Endothelial cell of umbilical vein (primary cell): ENCODE measurements at places on chromosomes 13 and 19. TPM values are rescaled to one million over a fixed set of nuclear protein-coding genes. Genes with fewer than 3 reads are reported as not detected.

The MYO16 gene
- 0.02 and 0.03 TPM in 2 replicates for polyA plus RNA-seq

The FCHO1 gene
- polyA plus RNA-seq = 0.66 and 0.80 TPM in 2 replicates

The CDX2 gene
- polyA plus RNA-seq = not detected in 2 replicates

The CPAMD8 gene
- 3.9 and 5.3 TPM in 2 replicates for polyA plus RNA-seq

The CCNA1 gene
- 2.2 and 2.8 TPM in 2 replicates for polyA plus RNA-seq

The ZNF611 gene
- polyA plus RNA-seq = 2.5 and 3.1 TPM in 2 replicates

The ZNF681 gene
- 0.07 and 0.08 TPM in 2 replicates for polyA plus RNA-seq

The ZNF492 gene
- polyA plus RNA-seq = not detected in 2 replicates

The DZIP1 gene
- polyA plus RNA-seq = 8.6 and 9.0 TPM in 2 replicates

The CYP2A6 gene
- not detected in 2 replicates for polyA plus RNA-seq

The CACNA1A gene
- 0.17 and 0.24 TPM in 2 replicates for polyA plus RNA-seq

The CYP2S1 gene
- polyA plus RNA-seq = 0.98 and 1.0 TPM in 2 replicates

The IZUMO1 gene
- 0.18 and 0.35 TPM in 2 replicates for polyA plus RNA-seq

The ANKRD24 gene
- 0.07 and 0.08 TPM in 2 replicates for polyA plus RNA-seq

The SLC25A41 gene
- polyA plus RNA-seq = 0.06 and 0.21 TPM in 2 replicates

The LGI4 gene
- not detected in 2 replicates for polyA plus RNA-seq

The SBSN gene
- polyA plus RNA-seq = not detected in 2 replicates

The SLC1A6 gene
- not detected in 2 replicates for polyA plus RNA-seq

The PEAK3 gene
- 0.03 TPM in 1 of 2 replicates, not detected in the other for polyA plus RNA-seq

The S1PR4 gene
- polyA plus RNA-seq = 2.5 and 2.8 TPM in 2 replicates

The PROZ gene
- not detected in 2 replicates for polyA plus RNA-seq

The HSD17B14 gene
- 44.5 and 46.3 TPM in 2 replicates for polyA plus RNA-seq

The ITGBL1 gene
- 2.7 and 4.6 TPM in 2 replicates for polyA plus RNA-seq

The TEX29 gene
- polyA plus RNA-seq = 0.44 TPM in 1 of 2 replicates, not detected in the other

The LILRB5 gene
- not detected in 2 replicates for polyA plus RNA-seq

The ACP7 gene
- 0.03 and 0.04 TPM in 2 replicates for polyA plus RNA-seq

The KLHL1 gene
- not detected in 2 replicates for polyA plus RNA-seq

The B3GNT3 gene
- polyA plus RNA-seq = 0.10 TPM in 1 of 2 replicates, not detected in the other

The HPN gene
- 0.05 and 0.10 TPM in 2 replicates for polyA plus RNA-seq

The FCAR gene
- polyA plus RNA-seq = not detected in 2 replicates

The POLR2E gene
- polyA plus RNA-seq = 344 and 394 TPM in 2 replicates

The RXFP2 gene
- polyA plus RNA-seq = not detected in 2 replicates

The SMAD9 gene
- 1.9 and 2.2 TPM in 2 replicates for polyA plus RNA-seq

The CPT1C gene
- 80.8 and 88.3 TPM in 2 replicates for polyA plus RNA-seq

The ONECUT3 gene
- polyA plus RNA-seq = not detected in 2 replicates

The TRPC4 gene
- polyA plus RNA-seq = 0.03 and 0.04 TPM in 2 replicates

The RDH8 gene
- not detected in 2 replicates for polyA plus RNA-seq

The SIAH3 gene
- polyA plus RNA-seq = 0.02 and 0.03 TPM in 2 replicates

The LGALS16 gene
- not detected in 2 replicates for polyA plus RNA-seq

The CRB3 gene
- not detected in 2 replicates for polyA plus RNA-seq

The FUT3 gene
- not detected in 2 replicates for polyA plus RNA-seq
